ENCODE measurements at places on chromosomes 6 and 20.

GRCh38 chr6:148981515-148981914 lies 234.7 kb downstream of the UST start:
- DNase-seq = no peak

GRCh38 chr6:27879837-27880236 lies 32.4 kb downstream of the OR2B2 start:
- DNase-seq = no peak

GRCh38 chr6:31639449-31639861 lies 13.0 kb downstream of the BAG6 start:
- DNase-seq = no peak

GRCh38 chr6:168583126-168583525 lies 142.1 kb downstream of the SMOC2 start:
- DNase-seq = no peak

DNA sequence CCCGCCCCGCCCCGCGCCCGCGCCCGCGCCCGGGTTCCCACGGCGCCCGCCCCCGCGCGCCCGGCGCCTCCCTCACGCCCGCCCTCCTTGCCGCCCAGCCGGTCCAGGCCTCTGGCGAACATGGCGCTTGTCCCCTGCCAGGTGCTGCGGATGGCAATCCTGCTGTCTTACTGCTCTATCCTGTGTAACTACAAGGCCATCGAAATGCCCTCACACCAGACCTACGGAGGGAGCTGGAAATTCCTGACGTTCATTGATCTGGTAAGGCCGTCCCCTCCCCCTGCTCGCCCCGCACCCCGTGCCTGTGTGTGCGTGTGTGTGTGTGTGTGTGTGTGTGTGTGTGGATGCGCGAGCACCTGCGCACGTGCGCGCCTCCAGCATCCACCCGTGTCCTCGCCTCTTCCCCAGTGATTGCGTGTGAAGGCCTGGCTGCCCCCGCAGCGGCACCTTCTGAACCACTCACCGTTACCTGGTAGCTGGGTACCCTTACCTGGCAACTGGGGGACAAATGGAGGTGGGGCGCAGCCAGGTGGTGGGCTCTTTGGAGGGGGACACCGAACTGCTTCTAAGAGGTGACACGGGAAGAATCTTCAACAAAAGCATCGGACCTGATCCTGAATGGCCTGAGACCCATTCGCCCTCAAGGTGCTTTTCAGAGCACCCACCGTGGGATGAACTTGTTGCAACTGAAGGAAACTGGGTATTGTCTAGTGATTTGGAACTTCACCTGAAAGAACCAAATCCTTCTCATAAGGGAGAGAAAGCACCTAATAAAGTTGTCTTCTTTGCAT lies at the start of gene AIG1:
Gene AIG1 (plus strand): TSS at position 84 of the 791 bp plus-strand sequence. CDS start 37 bp downstream, at position 121.
- DNase-seq = peak; percentile 91

DNA sequence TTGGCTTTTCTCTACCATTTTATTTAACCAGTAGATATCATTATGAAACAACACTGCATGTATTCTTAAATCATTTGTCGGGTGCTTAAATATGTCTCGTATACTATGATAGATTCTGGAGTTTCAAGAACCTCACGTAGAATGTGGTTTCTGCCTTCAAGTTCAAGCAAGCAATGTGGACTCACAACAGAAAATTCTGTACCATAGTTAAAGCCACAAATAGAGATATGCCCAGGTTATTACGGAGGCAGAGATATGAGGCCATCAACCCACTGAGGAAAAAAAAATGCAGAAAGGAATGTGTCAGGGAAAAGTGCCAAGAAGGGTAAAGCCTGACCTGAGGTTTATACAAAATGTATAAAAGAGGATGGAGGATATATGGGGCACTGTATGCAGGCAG lies 109.9 kb downstream of the GFRAL start:
- no peak for DNase-seq

DNA sequence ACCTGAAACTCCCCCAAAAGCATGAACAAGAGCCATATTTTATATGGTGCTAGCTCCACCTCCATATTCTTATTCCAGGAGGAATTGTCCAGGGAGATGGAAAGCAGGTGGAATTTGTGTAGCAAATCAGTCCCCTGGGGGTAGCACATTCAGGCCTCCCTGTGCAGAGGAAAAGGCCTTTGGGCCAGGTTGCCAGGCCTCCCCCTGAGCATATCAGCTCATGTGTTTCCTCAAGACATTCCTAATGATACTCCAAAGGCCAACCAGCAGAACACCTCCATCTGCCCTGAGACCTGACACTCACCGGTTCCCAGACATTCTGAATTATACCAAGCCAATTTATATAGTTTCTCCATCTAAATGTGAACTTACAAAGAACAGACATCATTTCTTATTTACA lies 2.6 kb upstream of the BANF2 start:
- DNase-seq = no peak

DNA sequence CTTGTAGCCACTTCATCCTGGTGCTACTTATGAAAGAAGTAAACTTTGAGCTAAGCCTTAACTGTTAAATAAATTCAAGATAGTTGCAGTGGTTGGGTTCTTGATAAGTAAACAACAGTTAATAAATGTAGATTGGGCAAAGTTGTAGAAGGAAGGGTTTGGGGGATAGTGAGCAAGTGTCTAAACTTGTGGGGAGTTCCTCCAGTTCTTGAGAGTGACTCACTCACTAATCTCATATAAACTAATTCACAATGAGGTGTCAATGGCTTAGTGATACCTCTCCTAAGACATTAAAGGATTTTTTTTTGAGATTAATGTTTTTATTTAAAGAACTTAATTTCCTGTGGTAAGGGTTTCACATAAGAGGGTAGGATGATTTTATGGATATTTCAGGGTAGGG lies 507.4 kb downstream of the BMP2 start:
- no peak for DNase-seq

GRCh38 chr6:41721414-41721813 lies 14.0 kb downstream of the TFEB start:
- DNase-seq = no peak

DNA sequence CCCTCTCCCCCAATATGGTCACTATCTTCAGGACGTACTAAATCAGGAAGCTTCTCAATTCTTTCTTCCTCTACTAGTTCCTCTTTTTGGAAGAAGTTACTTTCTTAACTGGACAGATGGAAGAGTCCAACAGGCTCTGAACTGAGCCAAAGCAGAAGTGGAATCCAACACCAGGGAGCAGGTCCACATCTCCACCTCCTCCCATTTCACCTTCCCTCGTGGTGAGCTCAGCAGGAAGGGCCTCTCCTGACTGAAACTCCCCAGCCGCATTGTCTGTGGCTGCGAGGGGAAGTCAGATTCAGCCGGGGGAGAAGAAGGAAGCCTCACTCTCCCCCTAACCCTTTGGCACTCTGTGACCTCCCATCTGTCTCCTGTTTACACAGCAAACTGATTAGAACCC lies 63.8 kb upstream of the UST start:
- no peak for DNase-seq

- no peak for DNase-seq
These were observed 105.9 kb downstream of the HIVEP2 start for GRCh38 chr6:142838821-142839685.

DNA sequence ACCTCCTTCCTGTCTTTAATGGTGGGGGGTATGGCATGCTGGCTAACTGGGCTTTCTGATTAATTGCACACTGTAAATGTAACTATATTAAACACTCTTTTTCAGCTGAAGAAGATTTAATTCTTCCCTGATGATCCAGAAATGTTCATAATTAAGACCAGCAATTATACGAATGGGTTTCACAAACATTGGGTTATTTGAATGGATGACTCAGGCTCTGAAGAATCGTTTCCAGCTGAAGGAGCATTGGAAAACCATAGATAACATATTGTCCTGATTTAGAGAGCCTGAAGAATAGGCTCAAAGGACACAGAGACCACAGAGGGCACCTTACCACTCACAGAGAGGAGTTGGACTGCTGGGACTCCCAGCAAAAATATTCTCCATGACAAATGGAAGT lies 130.7 kb upstream of the SSTR4 start:
- no peak for DNase-seq

DNA sequence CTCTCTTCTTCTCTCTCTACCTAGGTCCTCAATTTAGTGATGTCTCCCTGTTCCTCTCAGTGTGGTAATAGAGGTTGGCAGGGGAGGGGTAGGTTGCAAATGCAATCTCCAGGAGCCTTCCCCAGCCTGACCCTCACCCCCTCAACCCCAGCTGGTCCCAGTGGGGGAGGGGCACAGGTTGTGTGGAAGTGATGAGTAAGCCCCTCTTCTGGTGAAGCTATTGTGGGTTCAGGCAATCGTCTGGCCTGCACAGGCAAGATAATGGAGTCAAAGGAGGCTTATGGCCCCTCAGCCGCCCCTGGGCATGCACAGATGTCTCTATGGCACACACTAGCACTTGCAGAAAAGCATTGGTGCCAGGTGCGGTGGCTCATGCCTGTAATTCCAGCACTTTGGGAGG lies 10.8 kb upstream of the ADA start:
- no peak for DNase-seq

GRCh38 chr20:22106308-22106938 lies 401.0 kb downstream of the PAX1 start:
- DNase-seq = no peak

DNA sequence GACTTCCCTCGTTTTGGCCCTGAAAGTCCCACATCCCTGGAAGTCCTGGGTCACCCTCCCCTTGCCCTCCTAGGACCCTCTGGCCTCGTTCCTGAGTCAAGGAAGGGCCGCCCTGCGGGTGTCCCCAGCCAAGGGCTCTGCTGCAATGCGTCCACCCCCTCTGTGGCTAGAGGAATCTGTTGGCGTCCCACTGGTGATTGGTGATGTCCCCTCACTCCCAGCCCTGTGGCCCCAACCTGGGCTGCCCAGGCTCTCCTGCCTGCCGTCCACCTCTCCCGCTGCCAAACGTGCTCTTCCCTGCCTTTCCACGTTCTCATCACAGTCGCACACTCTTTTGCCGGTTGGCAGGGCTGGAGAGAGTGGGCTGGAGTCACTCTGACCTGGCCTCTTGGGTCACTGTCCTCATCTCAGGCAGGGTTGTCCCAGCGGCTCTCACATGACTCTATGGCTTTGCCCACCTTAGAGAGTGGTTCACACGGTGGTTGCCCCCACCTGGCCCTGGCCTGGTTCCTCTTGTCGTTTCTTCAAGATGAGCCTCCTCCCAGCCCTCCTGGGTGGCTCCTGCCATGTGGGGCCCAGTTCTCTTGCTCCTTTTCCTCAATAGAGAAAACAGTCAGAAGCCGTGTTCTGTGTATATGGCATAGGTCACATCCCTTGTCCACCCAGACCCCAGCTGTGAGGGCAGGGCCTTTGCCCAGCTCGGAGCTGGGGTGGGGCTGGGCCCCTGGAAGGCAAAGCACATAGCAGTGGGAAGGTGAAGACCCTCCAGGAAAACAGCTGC lies 100.9 kb downstream of the TMEM242 start:
- DNase-seq = no peak

GRCh38 chr6:168238159-168238909 lies 81.2 kb downstream of the DACT2 start:
- DNase-seq = no peak

GRCh38 chr20:50475681-50476292 lies 34.4 kb upstream of the PTPN1 start:
- DNase-seq = no peak

DNA sequence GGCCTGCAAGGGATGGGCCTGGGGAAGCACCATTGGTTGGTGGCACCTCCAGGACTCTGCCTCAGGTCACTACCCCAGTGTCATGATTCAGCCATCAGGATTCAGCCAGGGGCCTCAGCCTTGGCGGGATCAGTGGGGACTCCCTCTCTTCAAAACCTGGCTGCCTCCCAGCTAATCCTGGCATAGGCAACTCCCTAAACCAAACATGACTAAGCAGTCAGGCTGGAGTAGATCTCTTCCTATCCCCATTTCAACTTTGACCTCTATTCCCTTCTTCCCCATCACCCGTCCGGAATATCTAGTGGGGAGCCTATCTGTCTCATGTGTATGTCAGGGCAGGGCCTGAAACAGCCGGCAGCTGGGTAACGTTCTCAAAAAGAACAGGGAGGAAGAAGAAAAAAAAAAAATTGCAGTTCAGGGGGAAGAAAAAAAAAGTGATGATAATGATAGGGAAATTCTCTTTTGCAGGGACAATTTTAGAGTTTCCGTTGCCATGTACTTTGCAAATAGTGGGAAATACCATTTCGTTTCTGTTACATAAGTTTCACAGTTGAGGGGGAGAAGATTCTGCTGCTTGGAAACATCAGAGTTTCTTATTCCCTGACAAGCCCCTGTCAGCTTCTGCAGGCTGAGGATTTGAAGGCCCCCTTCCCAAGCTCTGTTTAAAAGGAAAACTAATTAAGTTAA lies 4.1 kb upstream of the PREX1 start:
- DNase-seq = no peak

GRCh38 chr20:34528921-34529297 lies 12.7 kb downstream of the DYNLRB1 start:
- no peak for DNase-seq

DNA sequence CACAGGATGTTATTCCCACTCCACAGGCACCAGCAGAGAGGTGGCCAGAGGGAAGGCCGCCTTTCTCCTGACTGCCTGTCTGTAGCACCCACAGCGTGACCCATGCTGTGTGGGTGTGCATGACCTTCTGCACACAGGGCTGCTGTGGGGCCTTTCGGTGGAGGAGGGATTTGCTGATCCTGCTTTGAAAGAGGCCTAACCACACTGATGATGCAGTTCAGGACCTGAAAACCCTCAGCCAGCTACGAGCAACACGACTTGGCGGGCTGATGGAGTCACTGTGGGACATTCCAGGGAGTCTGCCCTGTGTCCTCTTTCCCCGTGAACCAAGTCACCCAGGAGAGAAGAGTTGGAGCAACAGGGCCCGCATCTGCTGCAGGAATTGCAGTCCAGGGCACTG lies 49.1 kb downstream of the SYTL3 start:
- DNase-seq = no peak

DNA sequence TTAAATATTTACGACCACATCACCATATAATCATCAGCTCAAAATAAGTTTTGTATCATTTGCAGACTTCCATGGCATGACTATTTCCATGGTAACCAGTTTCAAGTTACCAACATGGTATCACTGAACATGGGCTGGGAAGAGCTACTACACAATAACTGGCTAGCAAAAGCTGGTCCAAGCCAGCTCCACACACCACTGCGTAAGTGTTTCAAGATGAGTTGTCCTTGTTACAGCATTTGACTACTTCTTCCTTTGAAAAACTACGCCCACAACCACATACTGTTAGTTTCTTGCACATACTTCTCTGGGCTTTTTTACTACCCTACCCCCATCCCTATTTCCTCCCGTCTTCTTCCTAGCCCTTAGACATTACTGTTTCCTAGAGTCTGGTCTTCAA lies 8.5 kb downstream of the CD164 start:
- DNase-seq = peak; percentile 82

GRCh38 chr6:12418946-12419345 lies 128.8 kb downstream of the EDN1 start:
- no peak for DNase-seq

GRCh38 chr6:97714772-97715171 lies 431.8 kb upstream of the MMS22L start:
- DNase-seq = no peak

All from activated CD4-positive, alpha-beta T cell treated with anti-CD3 and anti-CD28 coated beads, Interleukin-2, amount 10 ng/mL, durations not matched to agents 24 days and 14 days (primary cell).